ENCODE measurements at places on chromosomes 4 and X.

DNA sequence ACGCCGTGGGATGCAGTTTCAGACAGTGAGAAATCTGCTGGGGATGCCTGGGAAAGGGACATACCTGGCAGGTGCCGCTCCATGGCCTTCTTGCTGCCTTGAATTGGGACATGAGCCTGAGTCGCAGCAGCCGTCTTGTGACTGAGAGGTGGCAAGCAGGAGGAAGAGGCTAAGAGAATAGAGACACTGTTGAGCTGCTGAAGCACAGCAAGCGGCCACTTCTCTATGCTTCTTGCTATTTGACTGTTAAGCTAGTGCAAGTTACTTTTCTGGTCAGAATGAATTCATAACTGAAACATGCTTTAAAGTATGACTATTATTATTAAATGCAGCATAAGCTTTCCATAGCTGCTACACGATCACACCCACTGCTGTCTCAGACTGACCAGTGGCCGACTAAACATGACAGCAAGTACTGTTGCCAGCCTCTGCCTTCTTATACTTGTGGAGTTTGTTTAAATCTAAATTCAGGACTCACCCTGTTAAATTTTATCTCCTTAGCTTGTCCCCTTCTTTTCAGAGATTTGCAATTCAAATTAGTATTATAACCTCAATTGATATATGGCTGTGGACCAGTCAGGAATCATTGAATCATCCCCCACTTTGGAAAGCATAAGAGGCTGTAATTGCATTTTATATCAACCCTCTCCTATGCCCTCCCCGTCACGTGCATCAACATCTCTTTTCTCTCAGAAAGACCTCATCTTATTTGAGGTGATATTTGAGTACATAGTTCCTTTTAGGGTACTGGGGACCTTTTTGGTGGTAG, 24.8 kb upstream of the ACSL1 start:
- DNase-seq: peak; percentile 51

GRCh38 chrX:129637217-129638109, 17.3 kb downstream of the APLN start:
- DNase-seq: peak; percentile 67

- peak; percentile 58 for DNase-seq
Observed at GRCh38 chr4:1715002-1715758, 3.1 kb upstream of the SLBP start.

DNA sequence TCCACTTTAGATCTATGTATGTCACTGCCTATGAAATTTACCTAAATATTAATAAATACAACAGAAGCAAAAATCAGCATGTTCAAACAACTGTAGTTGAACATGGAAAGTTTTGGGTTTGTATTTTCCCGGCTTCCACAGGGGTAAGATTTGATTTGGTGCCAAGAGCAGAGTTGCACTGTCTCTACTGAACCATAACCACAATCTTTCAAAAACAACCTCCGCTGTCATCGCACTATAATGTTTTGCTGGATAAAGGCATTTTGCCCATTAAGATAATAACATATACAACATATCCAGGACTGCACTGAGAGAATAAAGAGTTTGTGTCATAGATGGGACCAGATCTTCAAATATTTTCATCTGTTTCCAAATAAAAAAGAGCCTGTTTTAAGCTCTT, 94.9 kb downstream of the TENM3 start:
- no peak for DNase-seq

DNA sequence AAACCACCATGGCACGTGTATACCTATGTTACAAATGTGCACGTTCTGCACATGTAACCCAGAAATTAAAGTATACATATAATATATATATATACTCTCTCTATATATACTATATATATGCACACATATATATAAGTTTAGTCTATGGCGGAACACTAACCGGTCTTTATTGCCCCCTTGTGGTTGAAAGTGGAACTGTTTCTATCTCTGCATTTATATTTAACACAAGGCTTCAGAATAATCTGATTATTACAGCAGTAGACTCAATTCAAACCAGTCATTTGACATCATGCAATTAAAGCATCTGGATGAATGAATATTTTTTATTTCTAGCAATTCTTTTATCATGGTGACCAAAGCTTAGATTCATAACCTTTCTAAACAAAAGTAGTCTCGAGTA, 14.6 kb downstream of the RAB9B start:
- peak; percentile 10 for DNase-seq

DNA sequence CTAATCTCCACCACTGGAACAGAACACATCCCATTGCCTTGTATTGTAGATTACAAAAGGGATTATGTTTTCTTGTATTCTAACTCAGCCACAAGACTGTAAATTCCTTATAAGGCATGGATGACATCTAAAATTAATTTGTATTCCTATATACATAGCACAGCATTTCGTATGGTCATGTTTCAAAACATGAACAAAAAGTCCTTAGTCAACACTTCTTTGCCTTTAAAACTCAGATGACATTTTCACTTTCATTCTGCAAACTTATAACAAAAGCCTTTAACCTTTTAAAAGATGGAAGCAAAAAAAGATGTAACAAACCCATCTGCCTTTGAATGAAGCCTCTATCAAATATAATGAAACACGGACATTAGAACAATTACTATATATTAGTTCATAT, 181.3 kb downstream of the IQCM start:
- no peak for DNase-seq

GRCh38 chr4:100188829-100189228, 1.4 kb downstream of the DDIT4L start:
- no peak for DNase-seq

- no peak for DNase-seq
Observed at GRCh38 chrX:153941336-153942252, 2.8 kb downstream of the RENBP start.

GRCh38 chr4:182144626-182145333, 98.4 kb upstream of the TENM3 start:
- DNase-seq: peak; percentile 41

DNA sequence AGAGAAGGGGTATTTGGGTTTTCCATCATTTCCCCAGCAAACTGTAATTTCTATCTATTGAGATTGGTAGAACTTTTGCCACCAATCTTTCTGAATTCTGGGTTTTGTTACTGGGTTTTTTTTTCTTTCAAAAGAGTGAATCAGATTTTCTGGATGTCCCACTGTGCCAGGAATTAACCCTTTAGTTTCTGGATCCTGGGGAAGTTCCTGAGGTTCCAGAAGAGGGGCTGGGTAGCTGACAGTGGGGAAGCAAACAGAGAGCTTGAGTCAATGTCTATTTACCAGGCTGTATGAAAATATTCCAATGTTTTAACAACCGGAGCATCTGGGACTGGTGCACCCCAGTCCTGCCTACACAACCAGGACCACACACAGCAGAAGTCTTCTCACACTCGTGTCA, 25.8 kb upstream of the SOD3 start:
- DNase-seq: no peak

- DNase-seq: no peak
Observed at GRCh38 chr4:5957076-5957475, 61.2 kb downstream of the C4orf50 start.

DNA sequence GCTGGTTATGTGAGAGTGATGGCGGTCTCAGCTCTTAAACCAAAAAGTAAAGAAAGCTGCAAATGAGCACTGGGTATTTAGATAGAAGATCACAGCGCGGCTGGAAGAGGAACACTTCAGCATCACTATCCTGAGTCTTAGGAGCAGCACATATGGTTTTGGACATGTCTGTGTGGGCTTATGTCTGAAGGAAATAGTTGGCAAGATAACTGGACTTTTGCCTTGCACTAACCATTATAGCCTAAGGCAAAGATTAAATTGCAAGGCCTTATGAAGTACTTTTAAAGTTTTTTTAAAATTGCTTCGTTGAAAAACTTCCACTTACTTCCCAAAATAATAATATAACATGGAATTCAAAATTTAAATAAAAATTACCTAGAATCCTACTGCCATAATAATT, 4.6 kb upstream of the RAB9A start:
- no peak for DNase-seq

DNA sequence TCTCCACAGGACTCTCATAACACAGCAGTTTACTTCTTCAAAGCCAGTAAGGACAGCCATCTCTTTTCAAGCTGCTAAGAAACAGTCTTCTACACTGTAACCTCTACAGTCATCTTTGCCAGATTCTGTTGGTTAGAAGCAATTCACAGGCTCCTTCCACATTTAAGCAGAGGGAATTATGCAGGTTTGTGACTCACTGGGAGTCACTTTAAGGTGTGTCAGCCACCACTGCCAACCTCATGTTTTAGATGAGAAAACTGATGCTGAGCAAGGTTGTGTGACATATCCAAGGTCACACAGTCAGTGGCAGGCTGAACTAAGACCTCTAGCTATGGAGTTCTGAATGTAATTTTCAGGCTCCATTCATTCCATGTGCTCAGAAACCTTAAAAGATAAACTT, 143.5 kb downstream of the QDPR start:
- DNase-seq: no peak

DNA sequence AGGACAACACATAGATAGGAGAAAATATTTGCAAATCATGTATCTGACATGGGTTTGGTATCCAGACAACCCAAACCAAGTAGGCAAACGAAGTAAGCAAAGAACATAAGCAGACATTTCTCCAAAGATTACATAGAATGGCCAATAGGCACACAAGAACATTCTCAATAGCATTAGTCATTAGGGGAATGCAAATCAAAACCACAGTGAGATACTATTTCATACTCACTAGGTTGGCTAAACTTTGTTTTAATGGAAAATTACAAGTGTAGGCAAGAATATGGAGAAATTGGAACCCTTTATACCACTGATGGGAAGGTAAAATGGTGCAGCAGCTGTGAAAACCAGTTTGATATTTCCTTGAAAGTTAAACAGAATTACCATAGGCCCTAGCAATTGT, 74.7 kb downstream of the CHRNA9 start:
- no peak for DNase-seq

DNA sequence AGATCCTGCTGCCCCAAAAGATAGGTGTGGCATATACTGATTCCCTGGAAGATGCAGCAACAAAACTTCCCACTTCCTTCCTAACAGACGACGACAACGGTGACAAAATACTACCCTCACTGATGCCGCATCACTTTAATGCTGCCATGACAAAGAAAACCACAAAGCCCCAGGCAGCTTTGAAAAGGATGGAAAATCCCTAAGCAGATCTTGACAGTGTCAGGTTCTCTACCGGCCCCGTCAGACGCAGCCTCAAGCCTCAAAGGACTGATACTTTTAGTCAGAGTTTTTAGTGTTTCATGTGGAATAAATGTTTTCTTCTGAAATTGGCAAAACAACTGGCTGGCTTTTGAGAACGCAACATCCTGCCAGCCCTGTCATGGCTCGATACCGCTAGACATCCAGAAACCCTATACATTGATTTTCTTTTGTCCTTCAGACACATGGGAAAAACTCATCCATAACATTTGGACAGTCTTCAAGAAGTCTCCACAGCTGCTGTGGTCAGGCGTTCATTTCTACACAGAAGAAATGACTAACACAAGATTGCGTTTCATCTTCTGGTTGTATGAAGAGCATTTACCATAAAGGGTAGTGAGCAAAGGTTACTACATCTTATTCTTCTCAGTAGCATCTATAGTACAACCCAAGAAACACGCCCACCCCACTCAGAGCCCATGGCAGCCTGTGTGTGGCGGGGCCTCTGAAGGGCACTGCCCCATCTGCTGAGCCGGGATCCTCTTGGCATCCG, 60.1 kb downstream of the GATB start:
- no peak for DNase-seq

DNA sequence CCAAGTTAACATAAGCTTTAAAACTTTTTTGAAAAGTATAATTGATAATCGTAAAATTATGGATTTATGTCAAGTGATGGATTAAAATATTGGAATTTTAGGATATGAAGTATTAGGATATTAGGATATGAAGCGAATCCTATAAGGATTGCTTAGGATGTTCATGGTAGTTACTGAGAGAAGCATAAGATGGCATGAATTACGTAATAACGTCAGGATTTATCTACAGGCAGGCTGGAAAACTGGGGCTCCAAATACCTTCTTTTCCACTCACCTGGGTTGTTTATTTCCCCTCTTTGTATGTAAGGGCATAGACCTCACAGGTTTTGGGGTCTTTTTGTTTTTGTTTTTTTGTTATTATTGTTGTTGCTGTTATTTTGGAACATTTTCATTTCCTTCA, 65.2 kb upstream of the TMEM33 start:
- no peak for DNase-seq

DNA sequence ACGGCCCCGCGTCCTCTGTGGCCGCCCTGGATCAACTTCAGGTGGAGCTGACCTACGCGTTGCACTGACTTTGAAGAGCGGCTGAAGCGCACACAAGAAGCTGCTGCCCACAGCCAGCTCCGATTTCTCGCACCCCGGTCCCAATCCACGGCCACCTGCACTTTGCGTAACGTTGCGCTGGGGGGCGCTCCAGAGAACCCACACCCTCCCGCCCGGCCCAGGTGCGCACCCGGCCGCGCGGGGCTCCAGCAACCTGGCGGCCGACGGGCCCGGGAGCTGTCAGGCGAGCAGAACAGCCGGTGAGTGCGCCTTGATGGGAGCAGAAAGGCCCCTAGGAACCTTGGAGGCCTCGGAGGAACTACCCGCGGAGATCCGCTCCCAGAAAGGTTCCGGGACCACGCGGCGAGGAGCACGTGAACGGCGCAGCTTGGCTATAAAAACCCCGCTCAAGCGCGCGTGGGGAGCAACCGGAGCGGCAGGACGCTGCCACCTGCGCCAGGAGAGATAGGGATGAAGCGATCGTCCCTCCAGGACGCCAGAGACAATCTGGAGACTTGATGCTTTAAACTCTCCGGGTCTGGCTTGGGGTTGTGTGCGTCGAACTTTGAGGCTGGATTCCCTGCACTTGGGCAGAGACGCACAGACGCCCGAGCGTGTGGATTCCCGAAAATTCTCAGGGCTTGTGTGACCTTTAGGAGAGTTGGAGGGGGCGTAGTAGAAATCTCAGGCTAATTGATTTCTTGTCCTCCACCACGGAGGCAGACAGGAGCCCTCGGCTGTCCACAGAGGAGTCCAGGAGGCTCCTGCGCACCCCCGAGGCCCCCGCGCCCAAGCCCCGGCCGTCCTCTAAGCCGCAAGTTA, 591 bp upstream of the NWD2 start:
- DNase-seq: peak; percentile 26

GRCh38 chr4:24488399-24489164, 95.8 kb downstream of the DHX15 start:
- peak; percentile 81 for DNase-seq

- DNase-seq: no peak
Observed at GRCh38 chrX:45191820-45192409, 8.8 kb downstream of the DIPK2B start.

GRCh38 chr4:35643661-35644060, 600.7 kb downstream of the ARAP2 start:
- no peak for DNase-seq

GRCh38 chr4:11228530-11228929, 200.2 kb downstream of the HS3ST1 start:
- no peak for DNase-seq

DNA sequence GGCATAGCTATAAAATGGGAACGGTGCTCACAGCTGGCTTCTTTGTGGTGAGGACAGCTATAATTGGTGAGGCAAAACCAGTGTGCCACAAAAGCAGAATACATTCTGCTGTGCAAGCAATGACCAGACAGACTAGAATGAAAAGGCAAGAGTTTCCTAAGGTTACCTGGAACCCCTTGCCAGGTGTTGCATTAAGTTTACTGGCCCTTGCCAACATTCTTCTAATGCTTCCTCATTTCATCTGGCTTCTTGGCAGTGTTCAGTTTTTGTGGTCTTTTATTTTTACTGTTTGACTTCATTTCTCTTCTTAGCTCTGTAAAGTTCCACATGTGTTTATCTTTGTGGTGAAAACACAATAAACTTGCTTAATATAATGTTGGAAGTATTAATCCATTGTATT, 131.4 kb downstream of the PTTG2 start:
- DNase-seq: no peak

Measured in GM20000 (cell line).